MM.1S (cell line): ENCODE measurements at places on chromosomes 16 and 17.

GRCh38 chr17:69245617-69246016, 17.0 kb upstream of the ABCA10 start:
- DNase-seq = no peak

- DNase-seq = no peak
These were observed 186.7 kb downstream of the MSI2 start for GRCh38 chr17:57442914-57443571.

DNA sequence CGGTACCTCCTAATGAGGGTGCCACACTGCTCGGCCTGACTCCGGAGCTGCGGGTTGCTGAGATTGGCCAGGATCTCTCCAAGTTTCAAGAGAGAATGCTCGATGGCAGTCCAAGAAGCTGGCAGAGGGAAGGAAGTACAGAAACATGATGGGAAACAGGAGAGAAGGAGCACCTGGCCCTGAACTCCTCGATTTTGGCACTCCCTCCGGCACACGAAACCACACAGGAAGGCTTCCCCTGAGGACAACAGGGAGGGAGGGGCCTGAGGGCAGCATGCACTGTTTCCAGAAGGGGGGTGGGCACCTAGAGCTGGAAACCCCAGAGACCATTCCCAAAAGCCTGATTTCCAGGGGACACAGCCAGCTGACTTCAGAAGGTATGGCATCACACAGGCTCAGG, 18.1 kb downstream of the CSF3 start:
- no peak for DNase-seq

DNA sequence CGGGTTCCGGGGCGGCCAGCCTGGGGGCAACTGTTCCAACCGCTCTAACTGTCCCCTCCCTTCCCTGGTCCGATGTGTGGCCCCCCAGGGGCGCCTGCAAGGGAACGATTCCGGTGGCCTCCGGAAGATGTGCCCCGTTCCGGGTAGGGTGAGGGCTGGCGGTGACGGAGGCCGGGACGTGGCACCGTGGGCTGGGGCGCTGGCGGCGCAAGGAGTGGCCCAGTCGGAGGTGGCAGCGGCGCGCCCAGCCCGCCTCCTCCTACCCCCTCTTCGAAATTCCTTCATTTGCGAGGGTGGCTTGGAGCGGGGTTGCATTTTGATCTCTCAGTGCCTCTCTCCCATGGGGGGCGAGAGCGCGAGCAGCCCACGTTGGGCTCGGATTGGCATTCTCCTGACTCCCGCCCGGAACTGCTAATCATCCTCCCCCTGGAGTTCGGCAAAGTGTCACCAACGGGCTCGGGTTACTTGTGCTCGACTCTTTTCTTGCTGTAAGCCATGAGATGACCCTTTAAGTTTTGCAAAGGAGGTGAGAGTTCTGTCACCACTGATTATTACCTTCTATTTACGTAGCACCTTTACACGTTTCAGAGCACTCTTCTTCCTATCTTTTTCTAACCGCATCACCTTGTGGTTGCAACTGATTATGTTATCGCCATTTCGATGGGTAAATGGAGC, 622 bp downstream of the NDEL1 start:
- peak; percentile 46 for DNase-seq

GRCh38 chr17:13200671-13201070, 182.8 kb upstream of the ELAC2 start:
- no peak for DNase-seq

- DNase-seq = no peak
These were observed 116.4 kb downstream of the NPIPB5 start for GRCh38 chr16:22627043-22627442.

DNA sequence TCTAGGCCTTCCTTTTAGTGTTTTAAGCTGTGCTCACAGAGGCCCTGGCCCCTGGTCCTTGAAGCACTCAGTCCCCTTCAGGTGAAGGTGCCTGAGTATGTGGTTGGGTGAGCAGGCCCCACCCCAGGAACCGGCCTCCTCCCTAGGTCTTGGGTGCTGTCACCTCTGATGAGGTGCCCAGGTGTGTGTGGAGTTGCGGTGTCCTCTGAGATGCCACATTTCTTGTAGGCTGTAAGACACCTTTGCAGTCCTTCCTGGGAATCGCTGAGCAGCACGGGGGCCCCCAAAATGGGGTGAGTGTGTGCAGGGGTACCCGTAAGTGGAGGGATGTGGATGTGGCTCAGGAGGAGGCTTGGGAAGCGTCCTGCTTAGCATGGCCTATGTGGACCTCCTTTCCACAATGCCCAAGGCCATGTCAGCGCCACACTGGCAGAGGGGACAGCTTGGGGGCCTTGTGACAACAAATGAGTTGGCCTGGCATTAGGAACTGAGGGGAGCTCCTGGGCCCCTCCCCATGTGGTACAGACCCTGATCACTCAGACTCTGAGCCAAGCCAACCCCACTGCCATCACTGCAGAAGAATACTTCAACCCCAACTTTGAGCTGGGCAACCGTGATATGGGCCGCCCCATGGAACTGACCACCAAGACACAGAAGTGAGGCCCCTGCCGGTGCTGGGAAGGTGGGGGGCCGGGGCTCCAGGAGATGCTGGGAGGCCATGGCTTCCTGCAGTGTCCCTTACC, 11.2 kb downstream of the CORO6 start:
- no peak for DNase-seq

DNA sequence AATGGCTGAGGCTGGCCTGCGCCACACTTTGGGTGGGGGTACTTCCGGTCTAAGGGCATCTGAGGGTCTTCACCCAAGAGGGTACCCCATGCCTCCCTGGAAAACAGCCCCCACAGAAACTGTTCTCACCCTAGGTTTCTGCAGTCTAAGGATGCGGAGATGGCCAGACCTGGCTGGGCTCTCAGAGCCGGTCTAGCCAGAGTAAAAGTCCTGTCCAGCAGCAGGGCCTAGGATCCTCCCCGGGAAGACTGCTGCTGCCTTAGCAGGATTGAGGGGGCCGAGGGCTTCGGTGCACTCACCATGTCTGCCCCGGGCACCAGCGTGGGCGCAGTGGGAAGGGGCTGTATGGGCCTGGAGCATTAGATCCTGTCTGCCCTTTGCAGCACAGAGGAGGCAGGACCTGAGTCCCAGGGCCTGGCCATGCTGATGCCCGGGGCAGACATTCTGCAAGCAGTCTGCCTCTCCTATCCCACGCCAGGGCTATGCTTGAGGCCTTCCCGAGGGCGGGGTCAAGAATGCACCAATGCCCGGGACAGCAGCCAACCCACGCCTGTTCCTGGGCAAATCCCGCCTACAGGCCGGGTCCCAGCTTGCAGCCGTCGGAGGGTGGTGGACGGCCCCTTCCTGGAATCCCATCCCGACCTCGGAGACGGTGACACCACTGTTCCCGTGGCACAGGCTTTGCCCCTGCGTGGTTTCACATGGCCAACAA, 54.7 kb downstream of the CBFA2T3 start:
- DNase-seq = no peak

- DNase-seq = no peak
These were observed 40.5 kb upstream of the RASD1 start for GRCh38 chr17:17536702-17537101.

GRCh38 chr17:5580969-5581368, 3.3 kb downstream of the NLRP1 start:
- DNase-seq = no peak
